DMS79 (cell line): ENCODE measurements at places on chromosomes 7 and 10.

GRCh38 chr7:41116337-41116736 lies 586.6 kb downstream of the INHBA start:
- no peak for DNase-seq

DNA sequence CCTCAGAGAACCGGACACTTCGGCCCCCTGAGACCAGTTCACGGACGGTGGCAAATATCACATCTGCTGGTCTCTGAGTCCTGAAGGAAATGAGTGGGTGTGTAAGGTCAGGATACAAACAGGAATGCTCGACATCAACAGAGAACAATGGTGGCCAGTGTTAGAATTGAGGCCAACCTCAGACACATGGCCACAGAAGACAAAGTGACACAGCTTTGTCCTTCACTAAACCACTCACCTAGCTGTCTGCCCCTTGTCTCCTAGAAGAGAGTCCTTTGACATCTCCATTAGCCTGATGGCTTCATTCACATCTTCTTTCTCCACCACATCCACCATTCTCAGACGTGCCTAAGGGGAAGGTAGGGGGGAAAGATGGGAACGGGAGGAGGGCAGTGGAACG lies 4.3 kb downstream of the COPS6 start:
- no peak for DNase-seq

DNA sequence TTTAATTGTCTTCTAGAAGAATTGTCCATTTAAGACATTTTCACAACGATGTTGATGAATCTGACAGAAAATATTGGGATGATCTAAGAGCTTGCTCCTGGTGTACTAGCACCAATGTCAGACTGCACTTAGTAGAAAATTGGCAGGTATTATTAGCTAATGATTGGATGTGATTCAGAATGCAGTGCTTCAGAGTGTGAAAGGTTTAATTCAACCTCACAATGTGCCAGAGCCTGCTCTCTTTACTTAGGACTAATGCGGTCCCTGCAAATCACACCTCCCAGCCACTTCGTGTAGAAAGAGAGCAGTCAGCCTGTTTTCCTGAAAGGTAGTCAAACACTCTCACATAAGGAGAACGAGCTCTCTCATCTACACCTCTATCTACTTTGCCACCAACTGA lies 197.5 kb downstream of the ZNF438 start:
- DNase-seq = no peak

DNA sequence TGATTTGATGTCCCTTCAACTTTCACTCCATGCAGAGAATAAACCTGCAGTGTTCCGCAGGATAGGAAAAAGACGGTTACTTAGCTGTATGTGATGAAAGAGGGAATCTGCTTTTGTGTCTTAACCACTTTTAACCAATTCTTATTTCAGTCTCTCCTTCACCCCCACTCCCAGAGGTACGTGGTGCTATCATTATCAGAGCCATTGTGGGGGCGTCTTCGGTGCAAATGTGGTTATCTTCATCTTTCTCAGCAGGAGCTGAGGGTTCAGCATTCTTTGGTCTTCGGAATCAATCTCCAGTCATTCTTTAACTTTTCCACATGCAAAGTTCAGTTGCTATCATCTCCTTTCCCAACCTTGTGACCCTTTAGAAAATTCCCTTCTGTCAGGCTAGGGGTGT lies 219.9 kb upstream of the LYZL1 start:
- no peak for DNase-seq

DNA sequence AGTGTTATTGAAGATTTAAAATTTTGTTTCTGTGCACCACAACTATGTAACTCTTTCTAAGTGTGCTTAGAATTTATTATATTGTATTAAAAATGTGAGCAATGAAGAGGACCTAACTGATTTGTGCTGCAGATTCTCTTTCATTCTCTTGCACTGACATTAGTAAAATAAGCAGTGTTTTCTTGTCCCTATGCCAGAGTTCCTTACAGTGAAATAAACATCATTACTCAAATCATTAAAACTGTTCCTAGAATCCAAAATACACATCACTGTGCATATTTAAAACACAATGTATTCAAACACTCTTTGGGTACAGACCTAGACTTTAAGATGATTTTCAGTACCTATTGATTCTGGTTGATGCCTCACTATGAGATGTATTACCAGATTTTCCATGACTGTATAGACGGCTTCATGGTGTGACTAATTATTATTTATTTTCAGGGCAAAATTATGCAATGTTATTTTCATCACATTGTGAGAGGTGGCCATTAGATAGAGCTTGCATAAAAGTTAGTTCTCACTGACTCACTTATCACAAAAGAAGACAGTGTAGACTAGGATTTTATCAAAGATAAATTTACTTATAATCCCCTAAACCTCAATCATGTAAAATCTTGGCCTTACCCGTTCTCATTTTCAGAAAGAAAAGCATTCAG lies 93.4 kb downstream of the PTPRZ1 start:
- no peak for DNase-seq

GRCh38 chr10:93079663-93080349 lies 6.1 kb downstream of the CYP26A1 start:
- no peak for DNase-seq

GRCh38 chr10:19803676-19804075 lies 12.6 kb upstream of the PLXDC2 start:
- DNase-seq = no peak

- no peak for DNase-seq
These were observed 24.6 kb downstream of the SCIN start for GRCh38 chr7:12595148-12595547.

- no peak for DNase-seq
These were observed 239.0 kb downstream of the PHTF2 start for GRCh38 chr7:78037603-78038002.

DNA sequence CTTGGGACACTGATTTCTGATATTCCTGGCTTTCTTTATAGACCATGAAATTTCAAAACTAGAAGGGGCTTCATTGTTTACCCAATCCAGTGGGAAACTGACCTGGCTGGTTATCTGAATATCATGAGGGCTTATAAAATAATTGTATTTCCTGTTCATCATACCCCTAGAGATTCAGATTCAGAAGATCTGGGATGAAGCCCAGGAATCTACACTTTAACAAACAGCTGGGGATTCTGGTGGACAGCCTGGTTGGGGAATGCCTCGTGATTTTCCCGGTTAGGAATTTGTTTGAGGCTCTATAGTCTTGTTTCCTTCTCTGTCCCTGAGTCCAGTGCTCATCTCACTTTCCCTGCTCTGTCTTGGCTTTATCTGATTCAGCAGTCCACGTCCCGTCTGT lies 110.3 kb downstream of the ADRA2A start:
- no peak for DNase-seq

GRCh38 chr10:124079864-124080263 lies 13.5 kb downstream of the CHST15 start:
- no peak for DNase-seq

GRCh38 chr10:69866688-69867461 lies 65.2 kb downstream of the COL13A1 start:
- no peak for DNase-seq

- DNase-seq = no peak
These were observed 84.7 kb downstream of the SPAG6 start for GRCh38 chr10:22429981-22430421.

DNA sequence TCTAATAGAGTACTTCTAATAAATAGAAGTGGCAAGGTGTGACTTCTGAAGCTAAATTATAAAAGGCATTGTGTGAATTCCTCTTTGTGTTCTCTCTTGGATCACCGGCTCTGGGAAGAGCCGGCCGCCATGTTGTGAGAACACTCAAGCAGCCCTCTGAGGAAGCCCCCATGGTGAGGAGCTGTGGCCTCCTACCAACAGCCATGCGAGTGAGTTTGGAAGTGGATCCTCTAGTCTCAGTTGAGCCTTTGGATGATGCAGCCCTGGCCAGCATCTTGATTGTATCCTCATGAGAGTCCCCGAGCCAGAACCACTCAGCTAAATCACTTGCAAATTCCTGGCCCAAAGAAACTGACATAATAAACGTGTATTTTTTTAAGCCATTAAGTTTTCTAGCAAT lies 94.5 kb upstream of the CARD11 start:
- no peak for DNase-seq

DNA sequence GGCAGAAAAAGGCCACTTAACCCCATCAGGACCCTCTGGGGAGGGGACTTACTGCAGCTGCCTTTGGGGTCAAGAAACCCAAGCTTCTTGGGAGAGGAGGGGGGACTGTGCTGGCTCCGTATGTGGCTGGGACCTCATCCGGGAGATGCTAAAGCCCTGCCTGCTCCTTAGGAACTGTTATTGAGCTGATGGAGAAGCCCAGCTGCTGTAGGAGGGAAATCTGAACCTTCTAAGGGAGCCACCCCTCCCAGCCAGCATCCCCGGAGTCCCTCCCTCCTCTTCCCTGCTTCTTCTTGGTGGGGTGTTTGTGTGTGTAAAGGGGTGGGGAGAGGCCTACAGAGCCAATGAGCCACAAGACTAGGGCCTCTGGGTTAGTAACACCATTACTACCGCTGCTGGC lies 8.2 kb downstream of the KCNIP2 start:
- no peak for DNase-seq

DNA sequence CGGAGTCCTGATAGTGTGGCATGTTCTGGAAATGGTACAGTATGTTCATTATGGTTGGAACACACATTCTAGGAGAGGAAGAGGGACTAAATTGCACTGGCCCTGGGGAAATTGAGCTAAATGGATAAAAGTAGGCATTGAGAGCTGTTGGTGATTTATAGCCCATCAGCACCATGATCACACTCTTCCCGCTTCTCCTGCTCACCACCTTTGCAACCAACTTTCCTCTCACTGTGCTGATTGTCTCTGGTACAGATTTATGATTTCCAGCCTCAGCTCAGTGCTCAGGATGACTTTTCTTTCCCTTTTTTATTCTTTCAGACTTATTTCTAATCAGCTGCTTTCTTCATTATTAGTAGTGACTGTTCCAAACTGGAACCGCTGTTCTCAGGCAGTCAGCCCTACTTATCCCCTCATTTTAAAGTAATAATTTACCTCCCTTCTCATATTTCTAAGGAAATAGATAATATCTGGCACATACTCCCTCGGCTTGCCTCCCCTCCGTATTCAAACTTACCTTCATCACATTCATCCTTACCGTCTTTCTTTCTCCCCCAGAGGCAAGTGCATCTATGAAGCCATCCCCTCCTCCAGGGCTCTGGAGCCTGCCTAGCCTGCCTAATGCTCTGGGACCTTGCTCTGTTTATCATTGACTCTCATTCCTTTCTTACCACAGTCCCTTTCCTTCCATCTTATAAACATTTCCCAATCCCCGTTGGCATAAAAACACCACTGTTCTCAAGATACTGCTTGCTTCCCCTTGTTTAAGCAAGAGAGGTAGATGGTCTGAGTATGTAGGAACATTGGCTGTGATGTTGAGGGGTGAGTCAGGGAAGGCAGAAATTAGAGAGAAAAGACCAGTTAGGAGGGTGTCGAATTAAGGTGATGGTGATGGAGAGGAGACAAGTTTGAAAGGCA lies 51.6 kb upstream of the RPA3 start:
- DNase-seq = no peak

GRCh38 chr7:121192834-121193233 lies 136.0 kb upstream of the WNT16 start:
- no peak for DNase-seq

GRCh38 chr7:94391726-94392392 lies 2.8 kb upstream of the COL1A2 start:
- DNase-seq = no peak

GRCh38 chr10:111246136-111246535 lies 169.3 kb downstream of the ADRA2A start:
- DNase-seq = no peak

DNA sequence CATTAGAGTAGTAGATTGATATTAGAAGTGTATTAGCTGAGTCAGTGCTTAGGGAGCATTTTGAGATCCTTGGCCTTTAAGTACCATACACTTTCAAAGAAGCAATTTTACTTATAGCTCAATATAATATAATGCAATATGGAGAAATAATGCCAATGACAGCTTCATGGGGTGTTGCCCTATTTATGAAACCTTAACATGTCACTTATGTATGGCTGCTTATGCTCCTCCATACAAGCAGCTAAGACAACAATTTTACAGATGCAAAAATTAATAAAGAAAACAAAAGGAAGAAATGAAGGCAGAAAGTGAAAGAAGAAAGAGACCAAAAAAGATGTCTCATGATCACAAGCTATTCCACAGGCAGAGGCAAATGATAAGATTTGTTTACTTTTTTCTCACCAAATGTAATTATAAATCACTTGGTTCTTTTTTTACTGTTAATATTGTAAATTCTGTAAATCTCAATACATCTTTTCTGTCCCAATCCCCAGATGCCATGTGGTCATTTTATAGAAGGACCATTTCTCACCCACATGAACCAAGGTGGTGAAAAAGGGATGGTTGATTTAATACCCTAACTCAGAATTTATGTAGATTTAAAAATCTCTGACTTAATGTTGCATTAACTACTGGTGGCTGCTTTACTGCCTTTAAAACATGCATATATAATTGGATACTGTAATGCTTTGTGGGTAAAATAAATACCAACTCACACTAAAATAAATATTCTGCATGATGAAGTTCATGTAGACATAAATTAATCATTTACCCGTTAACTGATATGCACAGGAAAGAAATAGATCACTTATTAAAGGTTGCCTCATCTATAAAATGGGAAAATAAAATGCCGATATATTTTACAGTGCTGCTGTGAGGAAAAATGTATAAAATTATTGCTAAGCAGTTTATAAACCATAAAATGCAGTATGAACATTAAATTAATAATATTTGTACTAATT lies 33.5 kb upstream of the RHOBTB1 start:
- no peak for DNase-seq

- DNase-seq = no peak
These were observed 13.8 kb downstream of the VIPR2 start for GRCh38 chr7:159130820-159131219.

- DNase-seq = no peak
These were observed 84.0 kb downstream of the ARL4A start for GRCh38 chr7:12771378-12771877.

GRCh38 chr10:48633381-48634197 lies 28.7 kb upstream of the ARHGAP22 start:
- no peak for DNase-seq

DNA sequence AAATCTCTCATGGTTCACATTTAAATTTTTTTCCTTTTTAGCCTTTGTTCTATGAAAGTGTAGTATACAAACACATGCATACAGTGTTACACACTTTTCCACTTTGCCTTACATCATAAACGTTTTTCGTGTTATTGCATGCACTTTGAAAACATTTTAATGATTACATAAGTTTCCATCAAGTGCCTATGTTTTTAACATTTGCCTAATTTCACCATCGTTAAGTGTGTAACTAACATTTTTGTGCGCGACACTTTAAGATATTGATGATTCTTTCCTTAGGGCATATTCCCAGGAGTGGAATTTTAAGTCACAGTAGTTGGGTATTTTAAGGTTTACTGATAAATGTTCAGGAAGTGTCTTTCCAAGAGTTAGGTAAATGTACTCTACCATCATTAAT lies 1.5 kb upstream of the FRAT2 start:
- DNase-seq = no peak

DNA sequence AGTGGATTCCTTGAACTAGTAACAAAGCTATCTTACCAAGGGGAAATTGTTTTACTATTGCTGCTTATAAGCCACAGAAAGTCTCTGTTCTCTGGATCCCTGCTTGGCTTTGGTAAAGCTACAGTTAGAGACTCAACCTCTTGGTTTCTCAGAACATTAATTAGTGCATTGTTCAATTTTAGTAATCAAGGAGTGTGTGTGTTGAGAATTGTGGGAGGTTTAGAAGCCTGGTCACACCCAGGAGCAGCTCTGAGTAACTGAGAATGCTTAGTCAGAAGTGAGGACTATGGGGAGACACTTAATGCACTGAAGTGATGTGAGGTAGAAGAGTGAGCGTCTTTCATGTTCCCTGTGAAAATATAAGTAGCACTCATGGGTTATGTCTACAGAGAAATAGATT lies 8.2 kb upstream of the ACTA2 start:
- DNase-seq = no peak
